ENCODE measurements at places on chromosomes 6 and 20.
A peak's percentile ranks its signal among the peaks of the same experiment; 100 is the strongest.

- DNase-seq: no peak
Measured at GRCh38 chr20:1450926-1451491, 15.6 kb downstream of the NSFL1C start.

DNA sequence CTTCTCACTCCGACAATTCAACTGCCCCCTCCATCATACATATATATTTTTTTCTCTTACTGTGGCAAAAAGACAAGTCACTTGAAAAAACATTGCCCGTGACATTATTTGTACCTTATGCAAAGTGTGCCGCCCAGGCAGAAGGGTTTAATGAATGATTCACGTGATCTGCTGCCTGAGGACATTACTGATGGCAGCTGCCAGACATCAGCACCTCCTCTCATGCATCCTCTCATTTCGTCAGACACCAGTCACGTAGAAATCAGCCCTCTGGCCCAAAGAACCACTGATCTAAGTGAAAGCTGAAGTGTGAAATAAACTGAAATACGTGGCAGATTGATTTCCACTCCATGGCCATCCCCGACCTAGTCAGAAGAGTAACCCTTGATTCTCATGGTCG, 218.8 kb upstream of the PDE10A start:
- DNase-seq: no peak

DNA sequence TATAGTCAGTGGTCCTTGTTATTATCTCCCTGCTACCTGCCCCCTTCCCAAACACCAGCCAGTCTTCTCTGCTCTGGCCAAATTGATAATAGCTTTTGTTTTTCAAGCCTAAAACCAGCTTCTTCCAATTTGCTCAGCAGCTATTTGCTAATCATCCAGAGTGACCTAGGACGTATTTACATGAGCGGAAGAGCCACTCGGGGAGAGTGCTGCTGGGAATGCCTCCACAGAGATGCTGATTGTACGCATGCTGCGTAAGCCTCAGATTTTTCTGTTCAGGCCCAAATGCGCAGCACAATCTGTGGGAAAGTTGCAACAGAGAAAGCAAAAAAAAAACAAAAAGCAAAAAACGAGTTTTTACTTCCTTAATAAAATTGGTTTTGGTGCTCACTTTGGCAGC, 24.4 kb upstream of the ID1 start:
- DNase-seq: no peak

- peak; percentile 47 for DNase-seq
Measured at GRCh38 chr6:157861814-157862213, 38.8 kb downstream of the SNX9 start.

DNA sequence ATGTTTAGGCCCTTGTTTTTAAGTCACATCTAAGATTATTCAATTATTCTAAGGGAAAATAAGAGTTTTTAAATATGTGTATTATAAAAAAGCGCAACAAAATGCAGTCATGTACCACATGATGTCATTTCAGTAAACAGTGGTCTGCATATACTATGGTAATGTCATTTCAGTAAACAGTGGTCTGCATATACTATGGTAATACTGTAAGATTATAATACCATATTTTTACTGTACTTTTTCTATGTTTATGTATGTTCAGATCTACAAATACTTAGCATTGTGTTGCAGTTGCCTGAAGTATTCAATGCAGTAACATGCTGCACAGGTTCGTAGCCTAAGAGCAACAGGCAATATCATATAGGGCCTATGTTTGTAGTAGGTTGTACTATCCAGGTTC, 21.4 kb downstream of the MEI4 start:
- no peak for DNase-seq
